ENCODE measurements at places on chromosomes 2 and 18. TPM values are rescaled to one million over a fixed set of nuclear protein-coding genes. Genes with fewer than 3 reads are reported as not detected.

GRCh38 chr2:190354003-190354690 lies 10.8 kb downstream of the INPP1 start:
- DNase-seq: peak; percentile 51

Gene ATP8B1
- total RNA-seq: 26.3 TPM

Gene ABCG5
- not detected for total RNA-seq

DNA sequence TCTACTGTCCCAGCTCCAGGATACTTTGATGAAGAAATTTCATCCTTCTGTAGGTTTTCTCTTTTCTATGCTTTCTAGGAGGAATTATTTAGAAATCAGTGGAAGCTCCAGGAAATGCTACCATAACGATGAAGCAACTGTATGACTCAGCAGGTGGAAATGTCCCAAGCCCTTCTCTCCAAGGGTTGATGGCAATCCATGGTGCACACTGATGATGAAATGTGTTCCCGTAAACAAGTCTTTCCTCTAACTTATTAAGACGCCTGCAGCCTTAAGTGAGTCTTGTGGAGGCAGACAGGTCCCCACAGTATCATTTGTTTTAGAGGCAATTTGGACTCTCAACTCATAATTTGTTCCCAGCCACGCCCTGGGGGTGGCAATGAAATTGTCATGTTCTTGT lies 777.6 kb upstream of the SOX11 start:
- DNase-seq: peak; percentile 0

GRCh38 chr18:33755931-33756560 lies 178.0 kb downstream of the ASXL3 start:
- DNase-seq: peak; percentile 93
